ENCODE measurements at places on chromosomes 13 and 19.

- DNase-seq, result no peak
Measured at GRCh38 chr13:112204346-112205327, 137.7 kb downstream of the SOX1 start.

- DNase-seq, result no peak
Measured at GRCh38 chr19:19650331-19650730, 6.9 kb upstream of the GMIP start.

- no peak for DNase-seq
Measured at GRCh38 chr13:77009011-77009410, 17.1 kb downstream of the CLN5 start.

DNA sequence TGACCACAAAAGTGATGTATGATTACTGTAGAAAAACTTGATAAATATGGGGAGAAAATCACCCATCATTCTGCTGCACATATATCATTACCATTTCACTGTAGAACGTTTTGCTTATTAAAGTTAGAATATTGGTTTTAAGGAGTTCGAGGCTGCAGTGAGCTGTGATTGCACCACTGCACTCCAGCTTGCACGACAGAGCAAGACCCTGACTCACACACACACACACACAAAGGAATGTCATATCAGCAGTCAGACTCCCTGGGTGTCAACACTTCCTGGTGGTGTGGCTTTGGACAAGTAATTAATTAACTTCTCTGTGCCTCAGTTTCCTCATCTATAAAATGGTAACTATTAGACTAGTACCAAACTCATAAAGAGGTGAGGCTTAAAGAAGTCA, 11.3 kb upstream of the PNMA8A start:
- DNase-seq, result no peak

GRCh38 chr19:46283771-46284170, 13.1 kb upstream of the HIF3A start:
- DNase-seq, result no peak

DNA sequence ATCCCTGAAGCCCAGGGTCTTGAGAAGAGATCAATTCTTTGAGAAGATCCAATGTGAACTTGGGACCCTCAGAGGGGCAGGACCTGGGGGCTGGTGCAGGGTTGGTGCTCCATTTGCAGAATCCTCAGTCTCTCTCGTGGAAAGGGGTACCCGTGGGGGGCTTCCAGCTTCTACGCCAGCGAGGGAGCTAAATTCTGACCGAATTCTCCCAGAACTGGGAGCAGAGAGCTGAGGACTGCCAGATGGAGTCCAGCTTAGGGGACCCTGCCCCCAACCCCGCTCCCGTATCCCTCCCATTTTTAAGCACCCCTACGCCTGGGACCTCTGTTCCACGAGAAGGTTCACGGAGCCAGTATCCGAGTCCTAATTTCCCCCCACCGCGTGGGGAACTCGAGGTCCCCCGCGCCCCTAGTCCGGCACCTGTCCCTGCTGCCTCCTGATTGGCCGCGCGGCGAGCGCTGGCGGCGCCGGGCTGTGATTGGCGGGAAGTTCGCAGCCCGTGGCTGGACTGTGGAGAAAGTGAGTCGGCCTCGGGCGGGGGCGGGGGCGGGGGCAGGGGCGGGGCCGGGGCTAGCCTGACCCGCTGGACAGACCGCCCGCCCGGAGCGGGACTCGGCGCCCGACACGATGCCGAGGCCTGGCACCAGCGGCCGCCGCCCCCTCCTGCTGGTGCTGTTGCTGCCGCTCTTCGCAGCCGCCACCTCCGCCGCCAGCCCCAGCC, 4.4 kb upstream of the LTBP4 start:
- no peak for DNase-seq

DNA sequence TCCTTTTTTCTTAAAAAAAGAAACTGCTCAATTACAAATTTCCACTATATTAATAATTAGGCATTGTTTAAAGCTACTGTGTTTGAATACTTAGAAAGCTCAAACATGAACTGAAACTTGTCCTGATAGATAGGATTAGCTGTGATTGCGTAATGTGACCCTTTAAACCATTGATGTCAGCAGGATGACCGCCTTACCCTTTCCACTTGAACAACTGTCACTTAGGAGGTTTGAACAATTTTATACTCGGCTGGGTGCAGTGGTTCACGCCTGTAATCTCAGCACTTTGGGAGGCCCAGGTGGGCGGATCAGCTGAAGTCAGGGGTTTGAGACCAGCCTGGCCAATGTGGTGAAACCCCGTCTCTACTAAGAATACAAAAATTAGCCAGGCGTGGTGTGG, 2.9 kb downstream of the LAMP1 start:
- no peak for DNase-seq

DNA sequence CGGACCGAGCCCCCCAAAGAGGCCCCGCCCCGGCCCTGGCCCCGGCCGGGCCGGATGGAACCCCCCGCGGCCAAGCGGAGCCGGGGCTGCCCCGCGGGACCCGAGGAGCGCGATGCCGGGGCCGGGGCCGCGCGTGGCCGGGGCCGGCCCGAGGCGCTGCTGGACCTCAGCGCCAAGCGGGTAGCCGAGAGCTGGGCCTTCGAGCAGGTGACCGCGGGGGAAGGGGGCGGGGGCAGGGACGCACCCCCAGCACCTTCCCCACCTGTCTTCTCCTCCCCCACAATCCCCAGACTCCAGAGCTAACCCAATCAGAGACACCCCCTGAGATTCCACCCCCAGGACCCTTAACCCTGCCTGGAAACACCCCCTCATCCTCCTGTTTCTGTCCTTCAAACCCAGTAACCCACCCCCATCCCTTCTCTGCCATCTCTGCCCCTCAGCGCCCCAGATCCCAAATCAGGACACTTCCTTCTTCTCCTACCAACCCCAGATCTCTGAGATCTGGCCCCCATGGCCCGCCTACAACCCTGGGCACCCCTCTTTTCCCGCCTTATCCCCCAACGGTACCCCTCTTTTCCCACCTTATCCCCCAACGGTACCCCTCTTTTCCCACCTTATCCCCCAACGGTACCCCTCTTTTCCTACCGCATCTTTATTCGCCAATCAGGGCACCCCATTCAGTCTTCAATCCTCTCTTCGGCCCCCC, 505 bp downstream of the ZSWIM4 start:
- DNase-seq, result no peak

- DNase-seq, result no peak
Measured at GRCh38 chr19:46862503-46862834, 1.7 kb downstream of the ARHGAP35 start.

- no peak for DNase-seq
Measured at GRCh38 chr13:88764103-88764502, 1092.9 kb downstream of the SLITRK5 start.

- no peak for DNase-seq
Measured at GRCh38 chr13:98147521-98147920, 4.6 kb downstream of the FARP1 start.

GRCh38 chr13:112893570-112894422, 75.2 kb upstream of the MCF2L start:
- no peak for DNase-seq

DNA sequence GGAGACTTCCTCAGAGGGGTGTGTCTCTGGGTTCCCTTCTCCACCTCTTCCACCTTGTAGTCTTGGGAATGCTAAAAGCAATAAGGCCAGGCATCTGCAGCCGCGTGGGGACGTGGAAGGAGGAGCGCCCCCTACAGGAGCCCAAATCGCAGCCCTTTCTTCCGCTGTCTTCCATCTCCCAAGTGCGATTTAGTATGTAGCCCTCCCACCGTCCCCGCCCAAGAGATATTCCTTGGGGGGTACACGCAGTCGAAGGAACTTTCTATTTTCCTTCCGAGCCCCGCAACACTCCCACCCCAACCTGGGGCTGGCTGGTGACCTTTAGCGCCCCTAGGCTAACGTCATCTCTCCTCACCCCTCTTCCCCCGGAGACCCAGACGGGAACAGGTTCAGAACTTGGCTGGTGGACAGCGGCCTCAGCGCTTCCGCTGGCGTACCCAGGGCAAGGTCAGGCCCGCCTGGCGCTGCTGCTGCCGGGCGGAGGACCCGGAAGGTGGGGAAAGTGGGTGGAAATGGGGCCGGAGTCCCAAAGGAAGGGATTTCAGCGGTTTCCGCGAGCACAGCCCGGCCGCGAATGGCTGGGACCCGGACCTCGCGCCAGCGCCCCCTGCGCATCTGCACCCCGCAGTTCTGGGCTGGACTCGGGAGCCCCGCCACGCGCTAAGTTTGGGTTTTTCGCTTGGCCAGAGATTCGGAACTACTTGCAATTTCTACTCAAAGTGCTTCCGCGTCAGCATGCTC, 2.1 kb upstream of the PCDH8 start:
- DNase-seq, result no peak

- no peak for DNase-seq
Measured at GRCh38 chr13:71018995-71019394, 848.0 kb downstream of the DACH1 start.

DNA sequence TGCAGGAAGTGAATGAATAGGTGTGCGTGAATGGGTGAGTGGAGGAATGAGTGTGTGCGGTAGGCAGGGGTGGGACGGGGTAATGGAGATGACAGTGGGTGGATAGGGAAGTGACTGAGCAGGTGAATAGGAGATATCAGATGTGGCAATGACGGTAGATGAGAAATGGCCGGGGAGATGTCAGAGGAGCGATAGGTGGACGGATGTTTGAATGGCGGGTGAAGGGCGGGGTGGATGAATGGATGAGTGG, 1.5 kb downstream of the TTC9B start:
- DNase-seq, result no peak

DNA sequence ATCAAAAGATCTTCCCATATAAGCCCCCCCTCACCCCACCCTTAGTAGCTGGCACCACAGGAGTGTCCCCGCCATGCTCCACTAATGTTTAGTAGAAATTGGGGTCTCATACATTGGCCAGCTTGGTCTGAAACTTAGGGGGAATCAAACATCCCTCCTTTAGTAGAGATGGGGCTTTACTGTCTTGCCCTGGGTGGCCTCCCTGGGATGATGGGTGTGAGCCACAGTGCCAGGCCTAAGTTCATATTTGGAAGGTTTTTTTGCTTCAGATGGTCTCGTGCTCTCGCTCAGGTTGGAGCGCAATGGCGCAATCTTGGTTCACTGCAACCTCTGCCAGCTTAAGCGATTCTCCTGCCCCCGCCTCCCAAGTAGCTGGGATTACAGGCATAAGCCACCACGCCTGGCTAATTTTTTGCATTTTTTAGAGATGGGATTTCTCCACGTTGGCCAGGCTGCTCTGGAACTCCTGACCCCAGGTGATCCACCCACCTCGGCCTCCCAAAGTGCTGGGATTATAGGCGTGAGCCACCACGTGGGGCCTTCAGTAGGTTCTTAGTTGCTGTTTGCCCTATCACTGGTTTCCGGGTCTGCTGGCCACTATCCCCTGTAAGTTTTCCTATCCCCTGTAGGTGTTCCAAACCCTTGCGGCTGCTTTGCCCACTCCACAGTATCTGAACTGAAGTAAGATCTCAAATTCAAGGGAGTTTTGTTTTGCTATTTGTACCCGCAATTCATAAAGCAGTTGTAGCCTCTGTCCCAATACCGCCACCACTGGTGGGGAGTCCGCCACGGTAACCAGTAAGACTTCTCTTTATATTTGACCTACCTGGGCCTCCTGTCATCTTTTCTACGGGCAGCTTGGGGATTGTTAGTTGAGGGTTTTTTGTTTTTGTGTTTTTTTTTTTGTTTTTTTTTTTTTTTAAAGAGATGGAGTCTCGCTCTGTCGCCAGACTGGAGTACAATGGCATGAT, 34.1 kb downstream of the NLRP12 start:
- no peak for DNase-seq

DNA sequence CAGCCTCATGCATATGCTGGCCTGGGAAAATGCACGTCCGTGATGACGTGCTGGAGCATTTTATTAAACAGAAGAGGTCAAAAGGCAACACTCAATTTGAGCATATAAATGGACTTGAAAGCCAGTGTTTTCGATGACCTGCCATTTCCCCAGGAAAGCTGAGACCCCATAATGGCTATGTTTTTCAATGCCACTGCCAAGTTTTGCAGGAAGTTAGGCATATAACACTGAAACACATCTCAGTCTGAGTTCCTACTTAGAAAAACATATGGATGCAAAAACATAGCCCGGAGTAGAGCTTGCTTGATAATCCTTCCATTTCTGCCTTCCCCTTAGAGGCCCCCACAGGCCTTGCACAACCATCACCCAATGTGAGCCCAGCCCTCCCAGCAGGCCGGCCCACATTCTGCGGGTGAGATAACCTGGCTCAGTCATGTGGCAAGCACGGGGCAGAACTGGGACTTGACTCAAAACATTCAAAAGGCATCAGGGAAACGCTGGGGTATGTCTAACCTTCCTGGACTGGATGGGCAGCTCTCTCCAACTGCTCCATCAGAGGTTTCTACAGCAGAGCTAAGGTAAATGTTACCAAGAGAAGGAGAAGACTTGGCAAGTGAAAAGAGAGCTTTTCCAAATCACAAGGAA, 24.9 kb downstream of the EPS15L1 start:
- DNase-seq, result no peak

DNA sequence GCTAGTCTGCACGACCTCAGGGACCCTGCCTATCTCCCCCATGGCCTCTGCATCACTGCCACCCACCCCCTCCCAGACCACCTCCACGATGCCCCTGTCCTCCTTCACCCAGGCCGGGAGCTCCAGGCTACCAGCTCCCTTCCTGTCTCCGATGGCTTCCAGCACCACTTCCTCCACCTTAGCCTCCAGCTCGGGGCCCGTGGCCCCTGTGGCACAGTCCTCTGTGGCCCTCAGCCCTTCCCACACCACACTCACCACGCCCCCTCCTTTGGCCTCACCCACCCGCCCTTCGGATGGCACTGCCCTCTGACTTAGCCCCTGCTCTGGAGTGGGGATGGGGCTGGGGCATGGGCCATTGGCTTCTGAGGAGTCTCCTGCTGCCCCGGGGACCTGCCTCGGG, 7.2 kb downstream of the PALM3 start:
- DNase-seq, result no peak

DNA sequence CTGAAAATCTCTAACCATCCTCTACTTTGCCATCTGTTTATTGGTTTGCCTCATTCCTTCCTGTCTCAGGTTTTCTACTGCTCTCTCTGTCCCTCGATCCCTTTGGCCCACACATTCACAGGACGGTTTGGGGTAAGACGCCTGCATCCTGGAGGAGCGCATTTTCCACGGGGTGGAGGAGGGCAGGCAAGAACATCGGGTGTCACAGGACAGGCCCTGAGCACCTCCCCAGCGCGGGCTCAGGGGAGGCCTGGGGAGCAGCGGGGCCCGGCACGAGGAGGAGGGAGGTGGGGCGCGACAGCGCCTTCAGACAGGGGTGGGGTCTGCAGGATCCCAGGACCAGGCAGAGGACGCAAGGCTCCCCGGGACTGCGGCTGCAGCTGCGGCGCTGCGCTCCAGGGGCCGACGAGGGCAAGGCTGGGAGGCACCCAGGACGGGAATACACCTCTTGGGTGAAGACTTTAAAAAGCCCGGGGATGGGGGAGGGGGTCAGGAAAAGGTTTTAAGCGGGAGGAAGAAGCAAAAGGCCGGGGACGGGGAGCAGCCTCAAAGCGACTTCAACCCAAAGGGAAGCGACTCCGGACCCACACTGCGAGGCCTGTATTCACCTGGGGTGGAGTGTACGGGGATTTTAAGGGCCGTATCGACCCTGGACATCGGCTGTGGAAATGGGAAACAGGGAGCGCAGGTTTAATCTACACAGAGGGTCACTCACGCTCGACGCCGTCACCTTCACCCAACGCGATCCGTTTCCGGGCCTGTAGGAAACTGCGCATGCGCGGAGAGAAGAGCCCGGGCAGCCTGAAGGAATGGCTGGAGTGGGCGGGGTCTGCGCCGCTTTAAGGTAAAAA, at the start of gene ZNF415:
Gene ZNF415 (minus strand): TSS at position 770 of the 851 bp plus-strand sequence. CDS start 10,234 bp downstream, outside the sequence.
- DNase-seq, result no peak

GRCh38 chr13:45492538-45492937, 27.8 kb downstream of the COG3 start:
- no peak for DNase-seq

- DNase-seq, result no peak
Measured at GRCh38 chr13:24683838-24684599, 3.8 kb downstream of the ATP12A start.

All from NCI-H187 treated with DMSO at 0.1 percent for 48 hours (cell line).